MM.1S (cell line): ENCODE measurements at places on chromosomes 2 and 18.
A peak's percentile ranks its signal among the peaks of the same experiment; 100 is the strongest.

DNA sequence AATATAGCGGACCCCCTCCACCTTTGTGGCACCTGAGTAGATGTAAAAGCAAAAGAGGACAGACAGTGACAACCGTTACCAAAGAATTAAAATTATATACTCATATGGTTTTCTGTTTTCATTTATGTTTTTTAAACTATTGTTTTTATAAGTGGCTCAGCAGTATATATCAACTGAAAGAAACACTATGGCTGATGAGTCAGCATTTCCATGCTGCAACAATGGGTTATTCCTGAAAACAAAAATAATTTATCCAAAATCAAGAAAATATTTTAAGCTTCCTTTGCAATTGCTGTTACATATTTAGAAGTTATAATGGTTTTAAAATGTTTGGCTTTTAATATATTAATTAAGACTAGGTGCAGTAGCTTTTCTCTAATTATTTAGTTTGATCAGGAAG is 17.7 kb downstream of the MRPS9 start:
- DNase-seq = no peak

DNA sequence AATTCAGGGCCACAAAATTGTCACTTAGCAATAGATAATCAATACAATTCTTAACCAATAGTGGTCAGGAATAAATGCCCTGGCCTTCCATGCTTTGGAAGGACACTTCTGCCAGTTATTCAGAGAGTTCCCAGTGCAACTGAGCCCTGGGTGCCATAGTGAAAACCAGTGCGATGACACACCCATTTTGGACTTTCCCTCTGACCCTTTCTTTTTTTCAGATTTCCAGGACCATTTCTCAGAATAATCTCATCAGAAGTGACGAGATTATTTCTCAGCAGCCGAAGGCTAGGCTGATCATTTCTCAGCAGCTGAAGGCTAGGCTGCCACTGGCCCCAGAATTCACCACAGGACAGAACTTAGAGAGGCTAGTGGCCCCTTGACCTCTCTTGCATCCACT is 106.6 kb upstream of the MYCN start:
- no peak for DNase-seq

DNA sequence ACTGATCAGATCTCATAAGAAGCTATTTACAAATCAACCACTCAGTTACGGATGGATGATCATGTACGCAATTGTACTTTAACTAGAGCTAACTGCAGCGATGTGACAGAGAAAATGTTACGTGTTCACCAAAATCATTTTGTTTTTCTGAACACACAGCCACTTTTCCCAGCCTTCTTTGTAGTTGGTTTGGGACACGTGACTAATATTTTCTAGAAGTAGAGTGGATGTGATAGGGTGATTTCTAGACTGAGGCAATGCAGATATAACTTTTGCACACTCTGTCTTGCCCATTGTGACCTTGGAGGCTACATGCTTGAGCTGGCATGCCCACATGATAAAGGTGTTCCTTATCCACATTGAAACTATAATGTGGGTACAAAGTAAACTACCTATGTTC is 9.9 kb upstream of the SLC9A4 start:
- DNase-seq = no peak

- DNase-seq = no peak
Measured at GRCh38 chr2:1041012-1041805, 90.6 kb downstream of the SNTG2 start.

DNA sequence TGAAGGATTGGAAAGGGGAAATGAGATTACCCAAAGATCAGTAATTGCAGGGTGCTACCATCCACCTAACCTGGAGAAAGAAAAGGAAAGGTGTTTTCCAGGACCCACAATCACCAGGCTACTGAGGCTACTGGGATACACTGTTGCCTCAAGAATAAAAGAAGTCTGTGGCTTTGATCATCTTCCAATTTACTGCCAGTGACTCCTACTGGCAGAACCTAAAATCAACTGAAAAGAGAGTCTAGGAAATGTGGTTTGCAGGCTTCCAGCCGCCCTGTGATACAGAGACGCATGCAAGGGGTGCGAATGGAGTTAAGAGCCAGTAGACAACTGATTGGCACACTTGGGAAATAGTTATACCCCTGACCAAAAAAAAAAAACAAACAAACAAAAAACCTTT is 16.6 kb upstream of the TTL start:
- DNase-seq = no peak

GRCh38 chr2:47420214-47420613 is 17.3 kb downstream of the MSH2 start:
- DNase-seq = no peak

GRCh38 chr2:181163139-181163538 is 182.7 kb downstream of the UBE2E3 start:
- DNase-seq = peak; percentile 37

DNA sequence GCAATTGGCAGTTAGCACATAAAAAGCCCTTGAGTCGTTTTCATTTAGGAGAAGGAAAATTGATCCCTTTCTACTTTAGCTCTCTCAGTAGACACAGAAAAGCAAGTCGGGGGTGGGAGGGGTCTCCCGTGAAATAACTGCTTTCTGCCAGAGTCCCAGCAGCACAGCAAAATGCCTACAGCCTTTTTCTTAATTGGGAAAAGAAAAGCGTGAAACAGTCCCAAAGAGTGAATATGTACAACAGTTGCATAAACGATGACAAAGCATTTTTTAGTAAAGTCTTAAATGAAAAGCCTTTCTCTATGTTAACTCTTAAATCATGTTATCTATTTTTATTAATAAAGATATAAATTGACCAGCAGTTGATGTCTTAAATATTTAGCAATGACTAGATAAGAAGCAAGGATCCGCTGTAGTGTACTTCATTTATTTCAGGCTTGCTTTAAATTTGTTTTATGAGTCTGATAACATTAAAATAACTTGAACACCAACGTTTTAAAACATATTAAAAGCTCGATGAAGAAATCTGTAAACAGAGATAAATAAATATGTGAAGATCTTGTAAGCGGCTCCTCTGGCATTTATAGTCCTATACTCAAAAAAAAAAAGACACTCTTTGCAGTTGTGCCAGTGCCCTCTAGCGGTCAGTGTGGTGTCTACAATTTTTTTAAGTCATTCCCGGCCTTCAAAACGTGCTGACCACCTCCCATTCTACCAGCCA is 42.3 kb upstream of the ATIC start:
- peak; percentile 64 for DNase-seq

DNA sequence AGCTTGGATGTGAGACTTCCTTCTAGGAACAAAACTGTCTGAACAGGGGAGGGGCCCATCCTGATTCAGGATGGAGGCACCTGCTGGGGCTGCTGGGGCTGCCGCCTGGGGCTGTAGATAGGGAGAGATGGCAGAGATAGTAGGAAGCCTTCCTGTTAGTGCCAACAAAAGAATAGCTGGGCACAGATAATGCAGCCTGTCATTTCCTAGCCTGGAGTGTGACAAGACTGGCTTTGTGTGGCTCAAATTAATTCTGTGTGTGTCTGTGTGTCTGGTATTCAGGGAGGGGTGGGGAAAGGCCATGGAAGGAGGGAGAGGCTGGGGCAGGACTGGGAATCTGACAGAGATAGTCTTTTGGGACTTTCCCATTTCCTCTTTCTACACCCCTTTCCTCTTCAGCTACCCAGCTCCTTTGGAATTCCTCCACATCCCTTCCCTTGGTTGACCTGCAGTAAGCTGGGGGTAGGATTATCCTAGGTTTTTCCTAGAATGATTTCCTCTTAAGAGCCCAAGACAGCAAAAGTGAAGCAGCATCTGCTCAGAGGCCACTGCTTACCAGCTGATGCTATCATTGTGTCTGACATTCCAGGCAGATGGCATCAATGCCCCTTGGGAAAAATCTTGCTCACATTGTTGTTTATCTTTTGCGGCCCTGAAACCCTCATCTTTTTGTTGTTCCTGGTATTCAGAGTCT is 144.9 kb upstream of the LHCGR start:
- DNase-seq = no peak

DNA sequence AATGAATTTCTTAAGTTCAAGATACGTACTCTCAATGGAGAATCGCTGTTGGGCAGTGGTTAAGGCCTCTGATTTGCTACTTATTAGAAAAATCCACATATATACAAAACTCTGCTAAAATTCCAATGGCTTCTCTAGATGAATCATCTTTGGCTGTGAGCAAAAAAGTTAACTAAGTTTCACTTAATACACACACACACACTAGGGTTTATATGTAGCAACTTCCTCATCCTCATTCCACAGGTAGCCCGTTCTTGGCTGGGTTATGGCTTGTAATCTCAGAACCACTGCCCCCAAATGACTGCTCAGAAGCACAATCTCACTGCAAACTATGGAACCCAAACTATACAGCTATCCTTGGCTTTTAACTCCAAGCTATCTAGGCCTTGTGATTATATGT is 99.7 kb downstream of the SMAD2 start:
- DNase-seq = no peak

DNA sequence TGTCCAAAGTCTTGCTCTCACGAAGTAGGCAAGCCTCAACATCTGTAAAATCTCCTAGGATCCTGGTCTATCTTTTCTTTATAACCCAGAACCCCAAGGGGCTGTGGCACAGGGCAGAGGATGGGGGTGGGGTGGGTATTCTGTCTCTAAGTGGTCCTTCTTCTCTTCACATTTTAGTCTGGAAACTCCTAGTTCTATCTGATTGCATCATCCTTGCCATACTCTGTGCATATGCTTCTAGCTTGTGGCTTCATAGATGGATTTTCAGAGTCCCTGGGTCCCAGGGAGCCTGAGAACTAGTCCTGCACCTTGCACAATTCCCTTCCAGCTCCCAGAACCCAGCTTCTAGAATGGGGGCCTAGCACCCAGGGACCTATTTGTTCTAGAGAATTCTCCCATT is 52.5 kb downstream of the RNF152 start:
- DNase-seq = no peak

DNA sequence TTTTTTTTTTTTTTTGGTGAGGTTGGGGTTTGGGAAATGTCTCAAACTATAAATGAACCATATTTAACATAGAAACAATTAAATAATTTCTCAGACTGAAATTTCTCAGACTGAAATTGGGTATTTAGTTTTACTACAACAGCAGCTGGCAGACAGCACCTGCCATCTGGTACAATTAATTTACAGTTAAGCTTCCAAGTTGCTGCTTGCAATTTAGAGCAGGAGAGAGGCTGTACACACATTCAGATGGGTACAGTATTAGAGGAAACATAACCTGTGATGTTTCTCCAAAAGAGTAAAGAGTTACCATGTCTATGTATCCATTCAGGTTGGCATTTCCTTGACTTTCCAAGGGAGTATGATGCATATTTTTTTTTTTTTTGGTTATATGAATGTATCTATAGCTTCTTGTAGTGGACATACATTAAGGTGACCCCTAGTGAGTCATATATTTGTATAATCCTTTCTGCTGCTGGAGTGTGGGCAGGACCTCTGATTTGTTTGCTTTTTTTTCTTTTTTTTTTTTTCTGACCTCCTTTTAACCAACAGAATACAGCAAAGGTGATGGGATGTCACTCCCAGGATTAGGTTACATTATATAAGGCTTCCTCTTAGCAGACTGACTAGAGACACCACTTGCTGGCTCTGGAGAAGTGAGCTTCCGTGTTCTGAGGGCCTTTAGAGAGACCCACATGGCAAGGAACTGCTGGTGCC is 201.7 kb downstream of the PTH2R start:
- DNase-seq = no peak

- DNase-seq = peak; percentile 92
Measured at GRCh38 chr2:197847651-197848401, 43.4 kb downstream of the PLCL1 start.

- no peak for DNase-seq
Measured at GRCh38 chr18:57433934-57434535, 1.1 kb upstream of the ONECUT2 start.

GRCh38 chr18:8767340-8767739 is 62.0 kb downstream of the MTCL1 start:
- no peak for DNase-seq

DNA sequence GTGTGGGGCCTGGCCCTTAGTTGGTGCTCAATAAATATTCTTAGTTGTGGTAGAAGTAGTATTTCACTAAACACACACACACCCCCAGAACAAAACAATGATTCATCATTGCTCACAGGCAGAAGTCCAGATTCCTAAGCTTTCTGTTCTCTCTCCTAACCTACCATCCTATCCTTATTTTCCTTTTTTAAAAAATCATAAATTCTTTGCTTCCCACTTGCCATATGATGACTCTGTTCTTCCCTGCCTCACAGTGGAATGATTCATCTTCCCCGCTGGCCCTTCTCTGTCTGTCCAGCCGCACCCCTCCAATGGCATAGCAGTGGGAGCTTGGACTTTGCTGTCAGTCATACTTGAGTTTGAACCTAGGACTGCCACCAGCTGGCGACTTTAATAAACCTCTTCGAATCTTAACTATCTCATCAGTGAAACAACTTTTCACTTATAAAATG is 5.2 kb downstream of the EML6 start:
- DNase-seq = no peak

DNA sequence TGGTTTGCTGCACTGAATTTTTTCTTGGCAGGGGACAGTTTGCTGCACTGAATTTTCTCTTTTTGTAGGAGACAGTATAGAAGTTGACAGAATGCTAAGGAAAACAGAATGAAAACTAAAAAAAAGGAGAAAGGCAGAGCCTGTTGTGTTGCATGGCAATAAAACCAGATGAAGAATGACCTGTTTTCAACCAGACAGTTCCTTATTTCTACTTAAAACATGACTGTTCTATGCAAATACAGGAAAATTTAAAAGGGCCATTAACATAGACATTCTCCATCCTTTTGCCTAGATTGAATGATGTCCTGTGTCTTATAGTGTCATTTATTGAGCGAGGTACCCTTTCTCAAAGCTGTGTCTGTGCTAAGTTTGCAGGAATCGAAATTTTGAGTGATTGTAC is 33.3 kb downstream of the ABI2 start:
- DNase-seq = no peak

- DNase-seq = no peak
Measured at GRCh38 chr2:9985531-9986328, 34.2 kb downstream of the GRHL1 start.

DNA sequence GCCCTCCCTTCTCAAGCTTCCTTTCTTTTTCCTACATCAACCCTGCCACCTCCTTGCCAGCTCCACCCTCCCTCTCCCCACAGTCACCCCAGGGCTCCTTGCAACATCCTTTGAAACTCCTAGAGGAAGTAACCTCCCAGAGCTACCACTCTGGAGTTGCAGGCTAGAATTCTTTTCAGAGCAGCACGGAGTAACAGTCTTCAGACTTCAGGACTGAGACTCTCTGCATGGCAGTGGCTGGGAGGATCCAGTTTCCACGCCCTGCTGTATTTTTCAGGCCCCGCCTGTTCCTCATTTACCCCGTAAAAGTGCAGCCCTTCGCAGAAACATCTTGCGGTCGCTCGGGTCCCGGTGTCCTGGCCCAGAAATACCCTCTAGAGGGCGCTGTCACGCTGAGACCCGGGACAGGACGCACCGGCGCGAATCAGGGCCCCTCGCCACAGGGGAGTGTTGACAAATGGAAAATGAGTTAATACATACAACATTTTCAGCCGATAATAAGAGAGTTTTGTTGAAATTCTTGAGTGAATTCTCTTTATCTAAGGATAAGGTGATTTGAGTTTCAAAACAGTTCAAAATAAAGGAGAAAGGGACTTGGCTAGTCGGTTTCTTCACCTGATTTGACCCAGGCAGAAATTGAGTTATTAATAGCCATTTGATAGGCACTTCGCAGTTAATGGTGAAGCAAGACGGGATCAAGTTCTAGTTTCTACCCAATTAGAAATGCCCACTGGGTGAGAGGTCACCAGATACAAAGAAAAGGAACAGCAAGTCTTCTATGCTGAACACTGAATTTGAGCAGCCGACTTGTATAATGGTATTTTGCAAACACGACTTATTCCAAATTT is 18.5 kb upstream of the NTSR2 start:
- DNase-seq = peak; percentile 90

- peak; percentile 74 for DNase-seq
Measured at GRCh38 chr2:113203901-113204519, 30.2 kb downstream of the PSD4 start.

GRCh38 chr2:32720771-32721170 is 92.9 kb downstream of the TTC27 start:
- no peak for DNase-seq
